H1 (cell line): ENCODE measurements at places on chromosomes 1 and 21. TPM values are rescaled to one million over a fixed set of nuclear protein-coding genes. Genes with fewer than 3 reads are reported as not detected.

The GBP5 gene
- polyA plus RNA-seq, result not detected in 2 replicates

The ACADM gene
- 10.3 and 14.3 TPM in 2 replicates for polyA plus RNA-seq

The GUCA2B gene
- not detected in 2 replicates for polyA plus RNA-seq

The SPRR3 gene
- not detected in 2 replicates for polyA plus RNA-seq

The FCER1G gene
- 0.85 and 1.6 TPM in 2 replicates for polyA plus RNA-seq

The HAO2 gene
- polyA plus RNA-seq, result 0.08 TPM in 1 of 2 replicates, not detected in the other

The RGS2 gene
- 4.4 and 9.1 TPM in 2 replicates for polyA plus RNA-seq

The GALNT2 gene
- polyA plus RNA-seq, result 34.5 and 47.8 TPM in 2 replicates

DNA sequence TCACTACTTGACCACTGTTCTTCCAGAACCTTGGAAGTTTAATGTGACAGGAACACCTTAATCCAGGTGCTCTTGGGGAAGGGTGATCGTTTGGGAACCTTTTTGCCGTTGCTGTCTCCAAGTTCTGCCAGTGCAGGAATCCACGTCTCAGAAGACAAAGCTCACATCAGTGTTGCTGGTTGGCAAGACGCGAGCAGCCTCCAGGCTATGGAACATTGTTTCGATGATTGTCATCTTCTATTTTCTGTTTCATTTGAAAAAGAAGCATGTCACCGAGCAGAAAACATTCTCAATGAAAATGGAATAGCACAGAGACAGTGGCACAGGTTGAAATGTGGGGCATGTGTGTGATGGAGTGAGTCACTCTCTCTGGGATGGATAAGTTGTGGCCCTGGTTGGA is 11.7 kb downstream of the STUM start:
- no peak for DNase-seq

DNA sequence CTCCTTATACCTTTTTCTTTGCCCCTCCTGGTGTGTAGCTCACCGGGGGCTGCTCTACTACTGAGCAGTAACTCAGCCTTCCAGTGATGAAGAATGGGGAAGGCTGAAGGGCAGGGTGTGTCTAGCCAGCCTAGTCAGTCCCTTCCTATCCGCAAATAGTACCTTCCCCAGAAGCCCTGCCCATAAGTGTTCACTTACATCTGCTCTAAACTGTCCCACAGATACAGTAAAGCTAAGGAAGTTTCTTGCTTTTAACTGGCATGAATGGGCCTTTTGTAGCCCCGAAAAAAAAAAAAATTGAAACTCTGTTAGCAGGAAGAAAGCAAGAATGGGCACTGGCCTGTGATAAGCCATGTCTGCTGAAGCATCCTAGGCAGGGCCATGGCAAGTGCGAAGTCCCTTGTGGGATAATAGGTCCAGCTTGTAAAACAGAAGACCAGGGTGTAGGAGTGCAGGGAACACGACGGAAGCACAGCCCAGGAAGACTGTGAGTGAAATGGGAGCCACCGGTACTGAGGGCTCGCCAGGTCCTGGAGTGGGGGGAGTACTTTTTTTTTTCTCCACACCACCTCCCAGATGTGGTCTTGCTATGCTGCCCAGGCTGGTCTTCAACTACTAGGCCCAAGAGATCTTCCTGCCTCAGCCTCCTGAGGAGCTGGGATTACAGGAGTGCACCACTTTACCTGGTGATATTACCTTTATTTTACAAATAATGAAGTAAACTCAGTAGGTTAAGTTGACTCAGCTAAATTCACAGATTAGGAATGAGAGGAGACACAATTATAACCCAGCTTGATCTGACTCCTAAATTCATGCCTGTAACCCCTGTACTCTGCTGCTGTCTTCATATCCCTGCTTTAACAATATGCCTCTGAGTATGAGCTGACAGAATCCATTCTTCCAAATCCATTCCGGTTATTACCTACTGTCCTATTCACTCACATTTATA is 347.5 kb downstream of the SMYD3 start:
- no peak for DNase-seq

DNA sequence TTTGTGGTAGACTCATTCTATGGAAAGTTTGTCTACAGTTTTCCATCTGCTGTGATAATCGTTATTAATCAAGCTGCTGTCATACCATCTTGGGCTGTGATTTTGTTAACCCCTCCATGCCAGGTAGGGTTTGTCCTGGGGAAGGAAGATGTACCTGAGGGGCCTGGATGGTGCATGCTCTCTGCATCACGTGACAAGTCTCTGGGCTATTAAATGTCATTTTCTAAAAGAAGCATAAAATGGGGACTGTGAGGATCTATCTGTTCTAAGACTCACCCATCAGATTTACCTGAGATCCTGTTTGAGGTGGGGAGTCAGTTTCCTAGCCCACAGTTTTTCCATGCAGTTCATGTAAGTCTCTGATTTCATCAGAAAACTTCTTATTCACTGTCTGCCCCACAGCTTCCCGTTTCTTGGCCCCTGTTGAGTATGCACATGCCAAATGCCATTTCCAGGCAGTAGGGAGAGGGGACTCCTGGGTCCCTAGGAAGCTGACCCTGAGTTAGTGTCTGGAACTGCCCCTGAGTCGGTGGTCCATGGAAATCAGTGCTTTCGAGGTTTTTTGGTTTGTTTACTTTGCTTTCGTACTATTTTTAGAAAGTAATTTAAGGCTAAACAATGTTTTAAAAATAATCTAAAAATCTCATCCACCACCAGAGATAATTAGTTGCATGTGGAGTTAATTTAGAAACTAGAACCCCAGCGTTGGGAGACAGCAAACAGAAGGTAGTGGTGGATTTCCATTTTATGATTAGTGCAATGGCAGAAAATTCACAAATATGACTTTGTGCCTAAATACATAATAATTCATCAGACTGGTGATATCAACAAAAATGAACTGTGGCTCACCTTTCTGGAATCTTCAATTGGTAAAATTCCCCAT is 46.7 kb downstream of the ZBTB18 start:
- no peak for DNase-seq

DNA sequence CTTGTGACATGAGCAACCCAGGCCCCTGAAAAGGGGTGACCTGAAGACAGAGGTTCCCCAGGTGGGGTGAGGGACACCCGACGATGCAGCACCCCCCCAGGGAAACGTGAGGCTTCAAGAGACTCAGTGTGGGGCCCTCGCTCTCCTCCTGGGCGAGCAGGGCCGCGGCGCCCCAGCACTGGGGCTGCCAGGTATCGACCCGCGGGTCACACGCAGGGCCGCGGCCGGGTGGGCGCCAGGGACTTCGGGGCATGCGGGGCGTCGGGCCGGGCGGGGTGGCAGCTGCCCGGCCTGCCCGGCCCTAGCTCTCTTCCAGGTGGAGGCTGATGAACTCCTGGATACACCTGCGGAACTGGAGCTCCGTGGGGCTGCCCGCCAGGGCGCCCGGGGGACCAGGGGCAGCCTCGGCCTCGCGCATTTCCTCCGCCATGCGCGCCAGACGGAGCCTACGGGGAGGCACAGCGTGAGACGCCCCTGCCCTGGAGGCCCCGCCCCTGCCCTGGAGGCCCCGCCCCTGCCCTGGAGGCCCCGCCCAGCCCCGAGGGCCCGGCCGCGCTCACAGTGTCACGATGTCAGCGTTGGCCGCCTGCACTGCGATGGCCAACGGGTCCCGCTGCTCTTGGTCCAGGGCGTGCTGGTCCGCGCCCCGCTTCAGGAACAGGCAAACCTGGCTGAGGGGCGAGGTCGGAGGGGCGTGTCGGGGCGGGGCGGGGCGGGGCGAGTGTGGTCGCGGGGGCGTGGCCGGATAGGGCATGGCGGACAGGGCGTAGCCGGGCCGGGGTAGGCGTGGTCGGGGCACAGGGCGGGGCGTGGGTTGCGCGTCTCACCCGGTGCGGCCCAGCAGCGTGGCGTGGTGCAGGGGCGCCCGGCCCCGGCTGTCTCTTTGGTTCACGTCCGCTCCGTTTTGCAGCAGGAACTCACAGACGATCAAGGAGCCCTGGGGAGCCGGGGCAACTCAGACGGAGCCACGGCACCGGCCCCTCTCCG is 13.3 kb downstream of the SCNN1D start:
- no peak for DNase-seq

- peak; percentile 60 for DNase-seq
Observed at GRCh38 chr1:85577419-85578320, 2.9 kb upstream of the CCN1 start.

DNA sequence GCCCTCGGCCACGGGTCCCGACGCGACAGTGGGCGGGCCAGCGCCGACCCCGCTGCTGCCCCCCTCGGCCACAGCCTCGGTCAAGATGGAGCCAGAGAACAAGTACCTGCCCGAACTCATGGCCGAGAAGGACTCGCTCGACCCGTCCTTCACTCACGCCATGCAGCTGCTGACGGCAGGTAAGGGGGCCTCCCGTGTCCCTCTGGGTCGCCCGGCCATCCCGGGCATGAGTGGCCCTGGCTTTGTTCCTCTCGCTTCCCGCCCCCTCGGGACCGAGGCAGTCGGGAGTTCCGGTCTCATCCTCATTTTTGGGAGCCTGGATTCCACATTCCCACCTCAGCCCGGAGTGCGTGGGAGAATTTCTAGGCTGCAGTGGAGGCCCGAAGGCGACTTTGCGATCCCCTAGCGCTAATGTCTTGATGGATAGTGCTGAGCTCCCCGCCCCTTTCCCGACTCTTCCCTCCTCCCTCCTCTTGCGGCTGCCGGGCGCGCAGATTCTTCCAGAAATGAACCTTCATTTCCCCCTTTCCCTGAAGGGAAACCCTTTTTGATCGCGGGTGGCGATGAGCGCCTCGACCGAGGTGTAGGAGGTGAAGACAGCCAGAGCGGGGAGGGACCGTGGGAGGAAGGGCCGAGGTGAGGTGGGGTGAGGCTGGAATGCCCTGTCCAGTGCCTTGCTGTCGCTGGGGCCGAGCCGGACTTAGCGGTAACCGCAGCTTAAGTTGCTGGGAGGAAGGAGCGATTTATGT is 705 bp downstream of the KHDRBS1 start:
- no peak for DNase-seq

DNA sequence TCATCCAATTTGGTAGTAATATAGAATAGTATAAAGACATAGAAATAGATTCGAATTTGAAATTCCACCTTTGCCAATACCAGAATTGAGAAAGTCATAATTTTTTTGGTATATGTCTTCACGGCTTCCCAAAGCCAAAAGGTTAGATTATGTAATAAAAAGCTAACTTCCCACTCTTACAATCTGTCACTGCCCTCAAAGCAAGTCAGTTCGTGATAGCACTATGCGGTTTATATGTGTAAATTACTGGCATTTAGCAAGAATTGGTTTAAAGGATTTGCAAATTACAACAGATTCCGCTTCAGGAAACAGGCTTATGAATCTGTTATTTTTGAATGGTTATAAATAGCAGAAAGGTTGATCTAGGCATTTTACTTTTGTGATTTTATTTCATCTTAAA is 679.4 kb upstream of the ADGRL2 start:
- DNase-seq, result no peak

- DNase-seq, result no peak
Observed at GRCh38 chr1:79539001-79539400, 532.5 kb upstream of the ADGRL4 start.

GRCh38 chr1:63935553-63935952 is 161.7 kb downstream of the ROR1 start:
- DNase-seq, result no peak

- no peak for DNase-seq
Observed at GRCh38 chr1:204812842-204813241, 57.8 kb upstream of the NFASC start.

DNA sequence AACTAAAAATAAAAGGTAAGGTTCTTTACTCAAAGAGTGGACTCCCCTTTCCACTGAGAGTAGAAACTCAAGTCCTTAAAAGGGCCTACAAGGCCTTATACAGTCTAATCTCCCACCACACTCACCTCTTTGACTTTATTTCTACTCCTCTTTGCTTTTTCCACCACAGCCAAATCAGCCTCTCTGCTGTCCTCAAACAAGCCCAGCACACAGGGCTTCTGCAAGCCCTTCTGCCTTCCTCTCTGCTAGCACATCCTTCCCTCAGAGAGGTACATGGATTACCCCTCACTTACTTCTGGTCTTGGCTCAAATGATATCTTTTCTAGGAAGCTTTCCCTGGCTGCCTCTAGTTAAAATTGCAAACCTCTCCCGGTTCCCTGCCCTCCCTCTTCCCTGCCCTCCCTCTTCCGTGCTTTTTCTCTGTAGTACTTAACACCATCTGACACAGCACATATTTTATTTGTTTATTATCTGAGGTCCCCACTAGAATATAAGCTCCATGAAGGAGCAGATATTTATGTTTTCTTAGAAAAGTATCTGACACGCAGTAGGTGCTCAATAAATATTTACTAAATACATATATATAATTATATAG is 1.7 kb downstream of the LYST start:
- no peak for DNase-seq

GRCh38 chr1:236175642-236176336 is 33.5 kb downstream of the GPR137B start:
- no peak for DNase-seq

DNA sequence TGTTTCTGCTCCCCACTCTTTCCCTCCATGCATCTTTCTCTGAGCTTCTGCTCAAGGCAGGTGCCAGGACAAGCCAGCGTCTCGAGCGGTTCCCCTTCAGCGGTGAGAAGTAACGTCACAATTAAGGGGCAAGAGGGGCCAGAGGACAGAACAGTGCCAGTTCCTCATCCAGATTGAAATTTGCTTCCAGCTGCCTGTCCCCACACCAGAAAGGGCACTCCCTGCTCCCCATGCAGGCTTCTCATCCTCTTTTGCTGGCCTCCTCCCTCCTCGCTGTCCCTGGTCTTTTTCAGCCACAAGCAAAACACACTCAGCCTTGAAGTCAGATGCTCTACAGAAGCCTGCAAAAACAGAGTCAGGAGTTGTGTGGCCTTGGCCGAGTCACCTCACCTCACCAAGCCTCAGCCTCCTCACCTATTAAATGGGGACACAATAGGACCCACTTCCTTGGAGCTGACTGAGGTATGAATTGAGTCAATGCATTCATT is 35.0 kb upstream of the ECE1 start:
- DNase-seq, result no peak

DNA sequence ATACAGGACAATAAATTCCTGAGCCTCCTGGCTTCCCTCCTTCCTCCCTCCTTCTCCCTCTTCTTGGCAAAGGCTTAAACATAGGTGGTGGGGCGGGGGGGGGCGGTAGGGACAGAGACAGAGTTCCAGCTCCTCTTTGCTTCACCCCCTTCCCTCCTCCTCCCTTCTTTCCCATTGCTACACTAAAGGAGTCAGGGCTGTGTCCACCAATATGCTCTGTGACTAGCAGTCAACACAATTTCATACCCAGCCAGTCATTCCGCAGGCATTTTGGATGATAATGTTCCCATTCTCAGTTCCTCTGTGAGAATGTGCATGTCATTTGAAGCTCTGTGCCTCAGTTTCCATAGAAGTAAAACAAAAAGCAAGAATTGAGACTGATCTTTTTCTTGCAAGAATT is 1.7 kb downstream of the LMOD1 start:
- no peak for DNase-seq

GRCh38 chr1:161985301-161985822 is 38.3 kb downstream of the OLFML2B start:
- DNase-seq, result no peak

- peak; percentile 93 for DNase-seq
Observed at GRCh38 chr1:36155408-36156328, at the start of gene MAP7D1. MAP7D1 (plus strand) TSS chr1:36156160; CDS start chr1:36156418, 258 bp downstream.
